GM03348 (cell line): ENCODE measurements at places on chromosomes 11 and 22.

DNA sequence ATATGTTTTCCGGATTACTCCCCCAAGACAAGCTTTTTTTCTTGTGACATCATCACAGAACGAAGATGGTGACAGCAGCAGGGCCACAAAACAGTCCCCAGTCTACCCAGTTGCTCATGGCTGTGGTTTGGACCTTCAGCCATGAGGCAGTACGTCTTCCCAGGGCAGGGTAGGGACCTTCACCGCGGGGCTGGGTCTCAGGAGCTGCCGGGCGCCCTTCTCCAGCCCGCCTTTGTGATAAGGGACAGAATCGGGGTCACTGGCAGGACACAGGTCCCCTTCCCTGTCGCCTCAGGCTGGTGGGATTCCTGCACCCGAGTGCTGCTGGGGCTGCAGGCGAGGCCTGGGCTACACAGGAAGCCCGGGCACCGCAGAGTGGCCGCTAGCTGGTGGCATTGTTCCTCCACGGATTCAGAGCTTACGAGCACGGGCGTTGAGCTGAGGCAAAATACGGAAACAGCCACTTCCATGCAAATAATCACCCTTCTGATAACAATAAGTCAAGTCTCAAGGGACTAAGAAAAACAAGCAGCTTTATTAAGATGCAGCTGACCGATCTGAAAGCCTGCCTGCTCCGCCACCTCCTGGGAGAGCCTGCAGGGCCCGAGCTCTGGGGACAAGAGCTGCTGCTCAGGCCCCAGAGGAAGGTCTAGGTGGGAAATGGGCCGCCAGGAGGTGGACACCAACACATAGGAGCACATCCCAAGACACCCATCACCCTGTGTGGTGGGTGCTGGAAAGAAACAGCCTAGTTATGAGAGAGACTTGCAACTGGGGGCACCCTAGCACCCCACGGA, 12.3 kb downstream of the TBX1 start:
- DNase-seq = no peak

DNA sequence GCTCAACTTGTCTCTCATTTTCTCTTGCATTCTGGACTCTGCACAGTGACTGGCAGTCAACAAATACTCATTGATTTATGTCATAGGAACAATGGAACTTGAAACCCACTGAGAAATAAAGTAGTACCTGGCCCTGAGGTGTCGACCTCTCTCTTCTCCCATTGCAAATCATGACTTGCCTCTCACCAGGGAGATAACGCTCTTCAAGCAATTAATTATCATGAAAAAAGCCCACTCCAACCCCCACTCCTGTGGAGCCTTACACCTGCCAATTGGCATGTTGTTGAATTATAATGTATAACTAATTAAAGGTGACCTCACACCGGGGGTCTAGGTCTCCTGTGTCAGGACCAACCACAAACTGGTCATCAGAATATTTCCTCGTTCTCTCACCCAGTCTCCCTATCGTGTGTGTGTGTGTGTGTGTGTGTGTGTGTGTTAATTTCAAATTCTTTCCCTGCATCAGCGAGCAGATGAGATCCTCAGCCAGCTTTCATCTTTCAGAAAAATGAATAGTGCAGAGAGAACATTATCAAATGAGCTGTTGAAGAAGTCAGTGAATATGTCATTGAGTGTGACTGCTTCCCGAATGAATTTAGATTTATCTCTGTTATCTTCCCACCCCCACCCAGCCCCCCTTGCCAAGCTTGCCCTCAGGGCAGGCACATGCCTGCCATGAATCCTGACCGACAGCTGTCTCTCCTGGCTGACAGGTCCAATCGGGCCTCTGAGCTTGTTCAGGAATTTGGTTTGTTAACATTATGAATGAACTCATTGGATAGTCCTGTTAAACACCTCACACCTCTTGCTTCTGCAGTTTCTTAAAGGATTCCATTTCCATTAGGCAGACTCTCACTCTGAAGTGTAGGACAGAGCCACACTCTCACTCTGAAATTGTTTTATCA, 357.4 kb downstream of the INSC start:
- DNase-seq = no peak

DNA sequence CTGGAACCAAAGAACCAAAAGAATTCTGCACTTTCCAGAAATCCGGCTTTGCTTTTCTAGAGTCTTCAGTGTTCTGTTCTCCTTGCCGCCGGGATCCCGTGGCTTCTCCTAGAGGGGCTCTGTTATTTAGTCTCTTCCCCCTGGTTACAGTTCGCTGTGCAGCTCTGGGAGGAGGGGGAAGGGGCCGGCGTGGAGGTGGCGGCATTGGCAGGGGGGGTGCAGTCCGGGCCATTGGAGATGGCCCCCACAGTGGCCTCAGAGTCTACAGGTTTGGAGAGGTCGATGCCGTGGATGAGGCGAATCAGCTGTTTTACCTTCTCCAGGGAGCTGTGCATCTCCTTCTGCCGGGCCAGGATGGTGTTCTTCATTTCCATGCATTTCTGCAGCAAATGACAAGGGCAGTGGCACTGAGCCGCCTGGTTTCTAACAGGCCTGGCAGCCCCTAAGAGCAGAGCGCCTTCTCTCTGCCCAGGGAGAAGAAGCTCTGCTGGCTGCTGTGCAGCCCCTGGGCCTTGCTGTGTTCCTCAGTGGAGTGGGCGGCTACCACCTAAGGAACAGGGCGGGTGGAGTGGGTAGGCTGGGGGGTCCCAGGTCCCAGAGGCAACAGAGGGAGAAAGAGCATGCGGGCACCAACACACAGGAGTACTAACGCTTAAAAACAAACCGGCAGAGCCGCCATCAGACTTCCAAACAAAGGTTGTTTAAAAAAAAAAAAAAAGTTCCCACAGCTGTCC, 11.6 kb downstream of the LARGE2 start:
- DNase-seq = no peak

DNA sequence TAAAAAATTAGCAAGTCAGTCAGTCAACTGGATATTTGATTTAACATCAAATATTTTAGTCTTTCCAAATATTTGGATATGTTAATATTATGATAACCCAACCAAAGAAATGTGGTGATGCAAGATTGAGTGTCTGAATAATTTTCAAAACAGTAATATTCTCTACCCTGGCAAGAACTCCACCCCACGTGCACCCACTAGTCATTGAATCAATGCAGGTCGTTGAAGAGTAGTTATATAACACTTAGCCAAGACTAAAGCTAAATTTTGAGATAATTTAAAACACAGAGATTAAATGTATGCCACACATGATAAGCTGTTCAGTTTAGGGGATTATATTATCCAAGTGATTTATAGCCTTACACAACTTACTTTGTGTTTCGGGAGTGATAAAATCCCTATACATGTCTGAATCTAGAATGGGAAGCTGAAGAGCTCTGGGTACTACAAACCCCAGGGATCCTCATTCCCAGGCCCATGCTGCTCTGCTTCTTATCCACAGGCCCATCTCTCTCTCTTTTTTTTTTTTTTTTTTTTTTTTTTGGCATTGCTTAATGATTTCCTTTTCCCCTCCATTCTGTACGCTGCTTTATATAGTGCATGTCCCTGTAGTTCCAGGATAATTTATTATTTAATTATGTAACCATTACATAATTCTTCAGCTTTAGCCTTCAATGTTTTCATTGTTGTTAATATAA, 392.9 kb downstream of the NTM start:
- DNase-seq = peak; percentile 45

DNA sequence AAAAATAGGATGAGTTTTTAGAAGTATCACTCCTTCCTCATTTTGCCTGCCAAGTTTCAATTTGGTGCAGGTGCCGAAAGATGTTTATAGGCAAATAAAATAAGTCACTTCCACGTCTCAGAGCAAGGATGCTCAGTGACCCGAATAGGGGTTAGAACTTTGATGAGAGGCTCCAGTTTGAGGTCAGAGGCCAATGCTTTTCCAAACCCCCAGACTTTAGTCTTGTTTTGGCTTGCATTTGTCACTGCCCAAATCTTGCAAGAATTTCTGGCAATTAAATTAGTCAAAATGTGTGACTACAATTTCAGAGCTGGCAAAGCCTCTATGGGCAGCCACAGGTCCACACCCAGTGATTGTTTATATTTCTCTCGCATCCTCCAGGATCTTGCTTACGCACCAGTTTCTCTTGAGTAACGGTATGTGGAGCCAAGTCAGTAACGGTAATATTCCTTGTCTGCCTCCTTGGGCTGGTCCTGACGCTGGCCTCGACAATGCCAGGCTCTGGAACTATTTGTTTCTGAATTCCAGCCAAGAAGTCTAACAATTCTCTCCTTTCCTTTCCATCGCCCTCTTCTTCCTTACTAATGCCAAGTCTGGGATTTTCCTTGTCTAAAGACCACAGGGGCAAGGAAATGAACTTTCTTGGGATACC, 9.9 kb upstream of the NUP160 start:
- peak; percentile 77 for DNase-seq

- no peak for DNase-seq
Measured at GRCh38 chr11:125933030-125933813, 12.6 kb upstream of the VSIG10L2 start.

DNA sequence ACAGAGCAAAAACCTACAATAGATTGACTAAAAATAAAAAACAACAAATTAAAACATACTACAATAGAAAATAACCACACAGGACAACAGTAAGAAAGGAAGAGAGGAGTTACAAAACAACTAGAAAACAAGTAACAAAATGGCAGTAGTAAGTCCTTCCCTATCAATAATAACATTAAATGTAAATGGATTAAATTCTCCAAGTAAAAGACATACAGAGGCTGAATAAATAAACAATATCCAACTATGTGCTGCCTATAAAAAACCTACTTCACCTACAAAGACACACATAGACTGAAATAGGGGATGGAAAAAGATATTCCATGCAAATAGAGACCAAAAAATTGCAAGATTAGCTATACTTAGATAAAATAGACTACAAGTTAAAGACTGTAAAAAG, 57.0 kb upstream of the RASSF10 start:
- no peak for DNase-seq

DNA sequence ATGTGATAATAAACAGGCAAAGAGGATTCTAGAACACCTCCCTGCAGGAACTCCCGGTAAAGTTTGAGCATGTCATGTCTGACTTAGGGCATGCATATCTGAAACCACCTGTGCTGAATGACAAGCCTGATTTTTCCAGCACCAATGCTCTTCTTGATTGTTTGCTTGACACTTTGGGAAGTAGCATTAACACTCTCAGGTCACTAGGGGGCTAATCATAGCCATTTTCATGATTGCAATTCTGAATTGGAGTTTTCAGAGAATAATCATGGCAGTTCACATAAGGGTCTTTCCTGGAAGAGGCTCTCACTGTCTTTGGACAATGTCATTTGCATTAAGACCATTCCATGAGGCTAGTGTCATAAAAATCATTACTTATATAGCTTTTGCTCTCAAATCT, 234.4 kb upstream of the MTNR1B start:
- peak; percentile 19 for DNase-seq

GRCh38 chr22:17523925-17524324, 39.4 kb upstream of the SLC25A18 start:
- DNase-seq = no peak

DNA sequence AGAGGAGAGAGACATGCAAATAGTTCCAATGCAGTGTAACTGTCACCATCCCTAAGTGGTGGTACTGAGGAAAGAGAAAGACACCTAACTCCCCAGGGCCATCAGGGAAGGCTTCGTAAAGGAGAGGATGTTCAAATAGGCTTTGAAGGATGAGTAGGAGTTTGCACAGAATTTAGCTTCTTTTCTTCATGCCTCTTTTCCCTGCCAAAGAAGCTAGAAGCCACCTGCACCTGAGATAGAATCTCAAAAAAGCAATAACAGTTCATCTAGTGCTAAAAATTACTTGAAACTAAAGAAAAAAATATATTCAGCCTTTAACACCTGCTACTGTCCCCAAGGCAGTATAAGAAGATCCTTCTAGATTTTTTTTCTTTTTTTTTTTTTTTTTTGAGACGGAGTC, 16.7 kb upstream of the XBP1 start:
- DNase-seq = no peak

- DNase-seq = no peak
Measured at GRCh38 chr11:34641456-34641855, 20.6 kb downstream of the EHF start.

- DNase-seq = no peak
Measured at GRCh38 chr11:34570584-34570983, 50.3 kb upstream of the EHF start.

- DNase-seq = no peak
Measured at GRCh38 chr11:80031014-80031600, 590.3 kb upstream of the TENM4 start.

GRCh38 chr11:109037856-109038780, 373.2 kb downstream of the DDX10 start:
- DNase-seq = peak; percentile 90

DNA sequence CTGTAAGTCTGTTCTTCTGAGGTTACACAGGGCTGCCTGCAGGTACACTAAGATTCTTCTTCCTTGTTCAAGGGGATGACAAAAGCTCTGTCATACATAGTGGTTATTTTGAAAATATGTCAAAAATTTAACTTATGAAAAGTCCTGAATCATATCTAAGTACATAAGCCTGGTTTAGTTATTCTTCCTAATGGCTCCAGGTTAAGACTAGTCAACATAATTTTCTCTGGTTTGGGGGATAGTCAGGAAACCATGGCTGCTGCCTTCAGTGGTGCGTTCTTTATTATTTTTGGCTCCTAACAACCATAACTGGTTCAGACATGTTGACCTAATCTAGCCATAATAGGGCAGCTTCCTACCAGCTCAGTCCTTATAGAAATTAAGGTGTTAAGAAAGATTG, 257.4 kb upstream of the DDI1 start:
- no peak for DNase-seq

DNA sequence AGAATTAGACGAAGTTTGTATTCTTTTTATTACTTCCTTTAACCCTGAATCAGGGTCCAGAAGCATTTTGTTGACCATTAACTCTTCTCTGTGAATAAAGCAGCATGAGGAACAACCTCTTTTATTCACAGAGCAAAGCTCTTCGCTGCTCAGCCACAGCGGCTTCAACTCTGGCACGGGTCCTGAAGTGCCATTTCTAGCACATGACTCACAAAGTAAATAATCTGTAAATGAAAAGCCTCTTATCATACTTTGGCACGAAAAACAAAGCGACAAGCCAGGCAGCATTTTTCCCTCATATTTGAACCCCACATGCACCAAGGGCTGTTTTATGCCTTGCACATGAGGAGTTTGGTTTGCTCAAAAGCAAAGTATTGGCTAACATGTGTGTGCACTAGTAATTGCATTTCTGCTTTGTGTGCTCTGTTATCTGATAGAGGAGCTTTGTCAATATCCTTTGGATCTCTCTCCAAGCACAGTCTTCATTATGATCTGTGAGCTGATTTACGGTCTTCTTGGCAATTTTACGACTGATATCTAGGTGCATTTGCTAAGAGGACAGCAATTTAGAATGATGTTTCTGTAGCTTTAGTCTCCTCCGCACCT, 33.0 kb upstream of the APOBEC3A start:
- peak; percentile 72 for DNase-seq

DNA sequence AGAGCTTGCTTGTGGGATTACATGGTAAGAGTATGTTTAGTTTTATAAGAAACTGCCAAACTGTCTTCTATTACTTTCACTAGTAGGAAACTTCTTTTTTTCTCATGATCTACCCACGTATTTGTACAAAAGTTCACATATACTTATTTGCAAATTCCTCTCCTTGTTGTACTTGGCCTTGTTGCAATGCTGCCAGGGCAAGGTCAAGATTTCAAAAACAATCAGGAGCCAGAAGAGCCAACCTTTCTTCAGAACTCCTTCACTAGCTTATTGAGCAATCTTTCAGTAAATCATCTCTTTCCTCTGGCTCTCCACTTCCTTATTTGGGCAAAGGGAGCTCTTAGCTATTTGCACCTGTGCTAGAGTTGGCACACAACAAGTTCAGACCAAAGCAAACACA, 9.7 kb downstream of the SRSF8 start:
- peak; percentile 10 for DNase-seq

GRCh38 chr22:27883656-27884350, 35.3 kb downstream of the PITPNB start:
- no peak for DNase-seq

GRCh38 chr11:17720796-17721171, 1.4 kb downstream of the MYOD1 start:
- no peak for DNase-seq
